Stimulated activated CD4-positive, alpha-beta T cell treated with anti-CD3 and anti-CD28 coated beads, Interleukin-1b, Interleukin-23, amount 100 ng/mL, for 4 hours (primary cell): ENCODE measurements at places on chromosomes 11 and 22.
A peak's percentile ranks its signal among the peaks of the same experiment; 100 is the strongest.

DNA sequence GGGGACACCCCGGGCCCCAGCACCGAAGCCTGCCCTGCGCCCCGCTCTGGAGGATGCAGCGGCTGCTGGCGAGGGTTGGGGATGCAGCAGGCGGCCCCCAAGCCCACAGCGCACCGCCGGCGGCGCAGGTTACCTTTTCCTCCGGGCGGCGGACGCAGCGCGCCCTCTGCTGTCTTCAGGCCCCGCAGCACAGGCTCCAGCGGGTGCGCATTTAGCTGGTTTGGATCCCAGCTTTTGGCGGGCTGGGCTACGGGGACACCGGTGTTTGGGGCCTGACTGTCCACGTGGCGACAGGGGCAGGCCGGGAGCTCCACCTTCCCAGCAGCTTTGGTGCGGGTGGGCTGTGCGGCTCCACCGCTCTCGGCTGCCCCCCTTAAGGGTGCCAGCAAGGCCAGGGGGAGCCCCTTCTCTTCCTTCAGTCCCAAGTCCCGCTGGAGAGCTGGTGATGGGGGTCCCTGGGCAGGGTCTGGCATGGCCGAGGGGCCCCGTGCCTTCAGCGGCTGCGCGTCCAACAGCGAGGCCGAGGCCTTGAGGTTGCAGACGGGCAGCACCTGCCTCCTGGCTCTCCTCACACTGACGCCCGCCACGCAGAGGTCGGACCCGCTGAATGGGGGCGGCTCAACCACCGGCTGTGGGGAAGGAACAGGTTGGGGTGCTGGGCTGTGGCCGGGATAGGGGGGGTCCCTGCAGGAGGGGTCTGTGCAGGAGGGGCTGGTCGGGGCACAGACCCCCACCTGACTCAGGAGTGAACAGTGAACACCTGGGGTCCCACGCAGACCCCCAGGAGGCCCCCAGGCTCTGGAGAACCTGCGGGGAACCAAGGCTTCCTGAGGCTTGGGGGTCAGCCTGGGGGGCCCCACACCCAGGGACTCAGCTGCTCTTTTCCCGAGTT lies 18.0 kb upstream of the IL17REL start:
- DNase-seq, result peak; percentile 82

DNA sequence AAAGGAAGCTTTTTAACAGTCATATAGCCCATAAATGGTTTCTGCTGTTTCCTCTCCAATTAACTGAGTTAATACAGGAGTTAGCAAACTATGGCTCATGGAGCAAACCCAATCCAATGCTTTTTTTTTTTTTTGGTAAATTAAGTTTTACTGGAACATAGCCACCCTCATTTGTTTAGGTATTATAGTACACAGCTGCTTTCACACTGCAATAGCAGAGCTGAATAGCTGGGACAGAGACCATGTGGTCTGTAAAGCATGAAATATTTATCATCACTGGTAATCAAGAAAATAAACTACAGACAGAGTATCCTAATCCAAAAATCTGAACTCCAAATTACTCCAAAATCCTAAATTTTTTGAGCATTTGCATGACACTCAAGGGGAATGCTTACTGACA lies 53.7 kb downstream of the RDX start:
- DNase-seq, result no peak

- no peak for DNase-seq
Observed at GRCh38 chr11:95660038-95660437, 129.5 kb downstream of the FAM76B start.

- no peak for DNase-seq
Observed at GRCh38 chr22:50131894-50132293, 38.6 kb upstream of the PANX2 start.

DNA sequence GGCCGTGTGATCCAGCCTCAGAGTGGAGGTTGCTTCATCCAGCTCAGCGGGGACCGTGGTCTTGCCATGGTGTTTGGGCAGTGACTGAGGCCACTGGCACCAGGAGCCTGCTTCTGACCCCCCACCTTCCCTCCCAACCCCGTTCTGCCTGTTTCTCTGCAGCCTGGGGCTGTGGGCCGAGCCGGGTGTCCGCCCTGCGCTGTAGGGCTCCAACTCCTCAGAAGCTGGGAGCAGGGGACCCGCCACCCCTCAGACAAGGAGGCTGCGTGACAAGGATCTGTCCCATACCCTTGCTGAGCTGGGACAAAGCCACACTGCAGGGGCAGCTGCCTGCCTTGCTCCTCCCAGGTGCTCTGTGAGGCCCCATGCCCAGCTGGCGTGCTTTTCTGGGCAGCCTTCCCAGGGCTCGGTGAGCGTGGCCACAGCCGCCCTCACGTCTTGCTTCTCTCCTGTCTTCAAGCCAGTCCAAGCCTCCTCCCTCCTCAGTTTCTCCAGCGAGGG lies 11.7 kb upstream of the ARFGAP3 start:
- DNase-seq, result no peak

DNA sequence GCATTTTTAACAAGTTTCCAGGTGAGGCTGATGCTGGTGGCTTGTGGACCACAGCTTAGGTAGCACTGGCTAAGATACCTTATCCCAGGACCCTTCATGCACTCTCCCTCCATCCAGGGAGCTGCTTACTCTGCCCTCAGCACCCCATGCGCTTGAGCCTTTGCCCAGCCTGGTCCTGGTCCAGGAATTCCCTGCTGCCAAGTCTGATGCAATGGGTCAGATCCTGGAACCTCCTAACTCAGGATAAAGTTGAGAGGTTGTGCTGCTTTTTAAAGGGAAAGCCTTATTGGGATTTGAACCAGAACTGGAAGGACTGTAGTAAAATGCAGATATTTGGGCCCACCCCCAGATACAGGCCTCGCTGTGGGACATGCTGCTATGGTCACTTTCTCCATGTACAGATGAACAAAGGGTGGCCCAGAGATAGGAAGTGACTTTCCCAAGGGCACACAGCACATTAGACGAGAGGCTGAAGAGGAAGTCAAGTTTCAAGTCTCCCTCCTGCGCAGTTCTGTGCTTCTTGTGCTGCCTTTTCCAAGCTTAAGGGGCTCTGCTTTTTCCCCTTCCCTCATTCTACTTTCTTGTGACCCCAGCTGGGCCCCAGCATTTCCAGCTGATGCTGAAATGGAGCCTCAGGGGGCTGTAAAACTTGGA lies 824 bp upstream of the LGALS12 start:
- no peak for DNase-seq

DNA sequence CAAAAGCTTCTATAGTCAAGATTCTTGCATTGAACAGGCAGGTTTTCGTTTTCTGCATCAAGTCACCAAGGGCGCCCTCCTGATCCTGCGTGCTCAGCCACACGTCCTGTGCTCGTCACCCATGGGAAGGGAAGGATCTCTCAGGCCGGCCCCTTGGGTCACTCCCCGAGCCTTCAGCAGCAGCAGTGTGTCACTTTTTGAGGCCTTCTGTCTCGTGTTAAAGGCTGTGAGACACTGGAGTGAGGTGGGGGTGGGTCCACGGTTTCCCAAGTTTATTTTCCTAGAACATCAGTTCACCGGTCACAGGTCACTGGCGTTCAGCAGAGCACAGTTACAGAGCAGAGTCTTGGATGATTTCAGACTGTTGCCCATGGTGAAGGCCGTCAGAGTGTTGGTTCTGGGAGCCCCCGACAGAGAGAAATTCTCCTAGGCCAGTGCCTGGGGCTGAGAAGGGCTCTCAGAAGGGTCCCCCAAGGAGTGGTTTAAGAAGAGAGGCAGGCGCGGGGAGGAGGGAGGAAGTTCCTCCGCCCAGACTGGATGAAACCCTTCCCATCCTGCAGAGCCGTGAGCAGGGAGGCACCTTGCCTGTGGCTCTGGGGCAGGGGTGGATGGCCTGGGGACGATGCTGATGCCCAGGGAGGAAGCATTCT lies 13.5 kb upstream of the ADORA2A start:
- no peak for DNase-seq

DNA sequence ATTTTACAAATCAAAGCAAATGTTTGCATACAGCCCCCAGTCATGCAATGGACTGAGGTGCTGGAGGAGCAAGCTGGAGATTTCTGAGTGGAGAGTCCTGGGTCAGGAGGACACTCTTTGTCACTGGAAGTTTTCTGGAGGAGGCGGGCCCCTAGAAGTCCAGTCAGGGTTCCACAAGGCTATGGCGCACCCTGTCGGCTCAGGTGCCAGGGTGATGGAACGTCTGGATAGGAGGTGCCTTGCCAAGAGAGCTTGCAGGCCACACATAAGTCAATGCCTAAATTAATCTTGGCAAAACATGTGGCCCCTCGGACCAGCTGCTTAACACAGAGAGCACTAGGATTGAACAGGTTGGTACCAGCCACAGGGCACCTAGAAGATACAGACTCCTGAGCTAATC lies 174.7 kb upstream of the CADM1 start:
- DNase-seq, result no peak

GRCh38 chr22:38943201-38943600 lies 14.2 kb upstream of the APOBEC3A start:
- no peak for DNase-seq

DNA sequence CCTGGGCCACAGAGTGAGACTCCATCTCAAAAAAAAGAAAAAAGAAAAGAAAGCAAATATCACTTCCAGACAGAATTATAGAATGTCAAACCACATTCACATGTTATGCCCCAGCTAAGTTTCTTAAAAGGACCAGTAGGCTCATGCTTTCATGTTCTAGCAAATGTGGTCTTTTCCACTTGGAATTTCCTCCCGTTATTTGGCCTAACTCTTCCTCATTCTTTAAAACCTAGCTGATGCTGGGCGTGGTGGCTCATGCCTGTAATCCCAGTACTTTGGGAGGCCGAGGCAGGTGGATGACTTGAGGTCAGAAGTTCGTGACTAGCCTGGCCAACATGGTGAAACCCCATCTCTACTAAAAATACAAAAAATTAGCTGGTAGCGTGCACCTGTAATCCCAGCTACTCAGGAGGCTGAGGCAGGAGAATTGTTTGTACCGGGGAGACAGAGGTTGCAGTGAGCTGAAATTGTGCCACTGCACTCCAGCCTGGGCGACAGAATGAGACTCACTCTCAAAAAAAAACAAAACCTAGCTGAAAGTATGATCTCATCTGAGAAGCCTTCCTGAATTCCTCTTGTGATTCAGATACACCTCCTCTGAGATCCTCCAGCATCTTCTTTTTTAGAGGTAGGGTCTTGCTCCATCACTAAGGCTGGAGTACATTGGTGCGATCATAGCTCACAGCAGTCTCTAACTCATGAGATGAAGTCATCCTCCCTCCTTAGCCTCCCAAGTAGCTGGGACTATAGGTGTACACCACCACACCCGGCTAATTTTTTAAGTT lies 50.4 kb downstream of the FCHSD2 start:
- no peak for DNase-seq

GRCh38 chr22:22085702-22086500 lies 103.3 kb upstream of the TOP3B start:
- DNase-seq, result no peak

GRCh38 chr22:30561402-30562189 lies 12.9 kb downstream of the GAL3ST1 start:
- DNase-seq, result no peak

GRCh38 chr11:4090258-4090657 lies 4.3 kb upstream of the RRM1 start:
- no peak for DNase-seq

- DNase-seq, result no peak
Observed at GRCh38 chr11:101128571-101129202, 926 bp downstream of the PGR start.
